ENCODE measurements at places on chromosomes 3 and 15. TPM values are rescaled to one million over a fixed set of nuclear protein-coding genes. Genes with fewer than 3 reads are reported as not detected.
A peak's percentile ranks its signal among the peaks of the same experiment; 100 is the strongest.

Gene ARHGEF26
- not detected for total RNA-seq

- no peaks in the 10 kb centered on the region for H3K4me1 ChIP-seq
- H3K36me3 ChIP-seq = no peaks in the 10 kb centered on the region
- no peak for DNase-seq
Measured at GRCh38 chr3:115862099-115862498, 238.8 kb downstream of the GAP43 start.

- no peaks in the 10 kb centered on the region for H3K36me3 ChIP-seq
- peak overlapping the region; percentile 64 for H3K4me3 ChIP-seq
- DNase-seq = no peak
- H3K27ac ChIP-seq = no peak overlapping the region
- peaks cover 11% of the 10 kb centered on the region for H3K27me3 ChIP-seq
Measured at GRCh38 chr3:16550305-16550675, 36.8 kb upstream of the RFTN1 start.

DNA sequence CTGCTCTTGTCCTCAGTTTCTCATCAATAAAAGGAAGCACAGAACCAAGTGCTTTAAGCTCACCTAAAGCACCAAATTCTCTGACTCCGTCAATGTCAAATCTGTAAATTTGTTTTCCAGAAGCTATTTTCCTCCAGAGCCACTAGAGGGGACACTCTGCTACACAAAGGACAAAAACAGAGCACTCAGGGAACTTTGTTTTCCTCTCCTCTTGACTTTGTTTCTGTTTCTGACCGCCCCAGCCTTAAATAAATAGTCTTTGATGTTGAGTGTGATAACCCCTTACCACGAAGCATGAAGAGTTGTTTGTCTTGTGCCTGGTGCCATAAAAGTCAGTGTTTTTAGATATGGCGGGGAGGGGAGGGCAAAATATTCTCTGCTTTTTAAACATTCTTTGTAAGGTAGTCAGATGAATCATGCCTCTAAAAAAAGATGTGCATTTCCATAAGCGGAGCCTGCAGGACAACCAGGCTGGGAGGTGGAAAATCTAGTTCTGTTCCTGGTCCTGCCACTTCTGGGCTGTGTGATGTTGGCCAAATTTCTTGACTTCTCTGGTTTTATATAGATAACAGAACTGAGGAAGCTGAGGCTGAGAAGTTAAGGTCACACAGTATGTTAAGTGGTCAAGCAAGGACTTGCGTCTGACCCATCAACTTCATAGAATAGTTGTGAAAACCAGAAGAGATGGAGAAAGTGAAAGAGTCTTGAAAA, 7.3 kb upstream of the ZBTB38 start:
- H3K27ac ChIP-seq = peak overlapping the region; percentile 83
- peaks cover 20% of the 10 kb centered on the region for H3K36me3 ChIP-seq
- DNase-seq = peak; percentile 98
- H3K27me3 ChIP-seq = peaks cover 1% of the 10 kb centered on the region

GRCh38 chr3:193772422-193772763, 179.4 kb downstream of the OPA1 start:
- H3K27ac ChIP-seq = no peak overlapping the region
- no peak overlapping the region for H3K4me3 ChIP-seq
- H3K27me3 ChIP-seq = peaks cover 14% of the 10 kb centered on the region

DNA sequence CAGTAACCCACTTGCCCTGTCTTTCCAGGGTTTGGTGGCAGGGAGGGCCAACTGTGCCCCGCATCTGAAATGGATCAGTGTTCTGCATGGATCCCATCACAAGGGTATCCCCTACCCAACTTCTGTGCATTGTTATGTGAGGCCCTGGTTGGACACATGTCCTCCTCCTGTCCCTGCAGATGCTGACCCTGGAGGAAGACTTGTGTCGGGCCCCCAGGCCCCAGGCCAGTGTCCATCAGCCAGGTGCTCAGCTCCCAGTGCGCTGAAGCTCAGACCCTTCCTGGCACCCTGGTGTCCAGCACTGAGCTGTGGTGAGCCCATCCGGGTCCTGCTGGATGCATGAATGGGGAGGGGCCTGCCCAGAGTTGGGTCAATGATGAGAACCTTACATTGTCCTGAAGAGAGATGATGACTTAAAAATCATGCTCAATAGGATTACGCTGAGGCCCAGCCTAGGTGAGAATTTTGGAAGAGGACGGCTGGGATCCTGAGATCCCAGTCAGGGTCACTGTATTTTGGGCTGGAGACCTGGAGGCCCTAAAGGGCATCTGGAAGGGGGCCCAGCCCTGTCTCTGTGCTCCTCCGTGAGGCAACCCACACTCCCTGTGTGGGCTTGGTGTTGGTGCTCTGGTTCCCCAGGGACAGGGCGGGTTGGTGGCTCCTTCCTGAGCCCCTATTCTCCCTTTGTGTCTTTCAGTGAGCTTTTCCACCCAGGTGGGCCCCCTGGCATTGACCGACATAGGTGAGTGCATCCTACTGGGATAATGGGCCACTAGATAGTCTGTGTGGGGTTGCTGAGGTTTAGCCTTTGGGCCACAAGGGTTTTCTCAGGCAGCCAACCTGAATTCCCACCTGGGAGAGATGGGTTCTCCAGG, 199.1 kb downstream of the UBE3A start:
- H3K4me1 ChIP-seq = no peaks in the 10 kb centered on the region
- DNase-seq = no peak
- H3K27me3 ChIP-seq = peaks cover 2% of the 10 kb centered on the region

GRCh38 chr3:100073714-100074307, 40.5 kb downstream of the FILIP1L start:
- H3K4me3 ChIP-seq = peak overlapping the region; percentile 80
- peaks cover 81% of the 10 kb centered on the region for H3K4me1 ChIP-seq
- H3K36me3 ChIP-seq = peaks cover 10% of the 10 kb centered on the region
- peak; percentile 85 for DNase-seq
- peak overlapping the region; percentile 98 for H3K27ac ChIP-seq
- H3K27me3 ChIP-seq = no peaks in the 10 kb centered on the region
